ENCODE measurements at places on chromosomes 1 and 21.

GRCh38 chr1:42943166-42943565 is 15.5 kb downstream of the SLC2A1 start:
- DNase-seq = peak; percentile 48

GRCh38 chr21:16863908-16864307 is 648.9 kb upstream of the CXADR start:
- no peak for DNase-seq

DNA sequence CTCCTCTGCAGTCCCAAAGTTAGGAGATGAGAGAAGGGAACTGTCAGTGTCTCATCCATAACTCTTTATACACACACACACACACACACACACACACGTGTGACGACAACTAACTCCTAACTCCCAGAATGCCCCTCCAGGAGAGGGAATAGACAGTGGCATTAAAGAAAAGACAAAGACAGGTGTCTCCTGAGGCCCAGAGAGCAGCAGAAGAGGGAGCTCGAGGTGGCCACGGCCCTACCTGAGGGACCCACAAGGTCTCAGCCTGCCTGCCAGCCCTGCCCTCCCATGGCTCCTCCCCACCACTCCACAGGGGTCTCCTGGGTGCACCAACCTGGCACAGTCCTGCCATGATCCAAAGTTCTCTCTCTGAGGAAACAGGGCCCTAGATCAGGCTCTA is 1.6 kb upstream of the PHLDA3 start:
- DNase-seq = no peak

GRCh38 chr1:225828706-225829345 is 18.9 kb downstream of the EPHX1 start:
- DNase-seq = no peak

GRCh38 chr1:205267306-205267902 is 39.7 kb downstream of the TMCC2 start:
- DNase-seq = no peak

GRCh38 chr1:219534991-219535390 is 77.9 kb downstream of the ZC3H11B start:
- no peak for DNase-seq

DNA sequence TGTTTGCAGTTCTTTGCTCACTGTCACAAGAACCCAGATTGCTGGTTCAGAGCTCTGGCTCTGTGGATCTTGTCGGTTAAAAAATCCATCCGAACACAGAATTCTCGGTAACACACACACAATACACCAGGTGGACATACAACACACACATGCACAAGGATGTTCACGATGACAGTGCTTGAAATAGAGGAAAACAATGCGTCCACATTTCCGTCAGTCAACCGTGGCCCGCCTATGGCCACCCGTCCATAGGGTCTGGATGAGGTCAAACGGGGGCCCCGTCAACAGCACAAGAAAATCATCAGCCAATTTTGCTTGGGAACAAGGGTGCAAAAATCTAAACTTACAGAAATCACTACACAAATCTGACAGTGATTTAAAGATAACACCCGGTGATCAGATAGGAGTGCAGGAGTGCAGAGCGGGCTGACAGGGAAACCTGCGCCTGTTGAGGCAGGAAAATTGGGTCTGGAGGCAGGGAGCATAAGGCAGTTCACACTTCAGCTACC is 50.4 kb upstream of the SLC19A1 start:
- no peak for DNase-seq

- DNase-seq = no peak
Measured at GRCh38 chr1:118535901-118536300, 350.9 kb upstream of the SPAG17 start.

GRCh38 chr1:234889643-234890042 is 239.0 kb downstream of the TOMM20 start:
- no peak for DNase-seq

GRCh38 chr1:40704817-40705733 is 13.6 kb downstream of the NFYC start:
- no peak for DNase-seq

- DNase-seq = no peak
Measured at GRCh38 chr1:59278780-59279354, 18.0 kb upstream of the FGGY start.

DNA sequence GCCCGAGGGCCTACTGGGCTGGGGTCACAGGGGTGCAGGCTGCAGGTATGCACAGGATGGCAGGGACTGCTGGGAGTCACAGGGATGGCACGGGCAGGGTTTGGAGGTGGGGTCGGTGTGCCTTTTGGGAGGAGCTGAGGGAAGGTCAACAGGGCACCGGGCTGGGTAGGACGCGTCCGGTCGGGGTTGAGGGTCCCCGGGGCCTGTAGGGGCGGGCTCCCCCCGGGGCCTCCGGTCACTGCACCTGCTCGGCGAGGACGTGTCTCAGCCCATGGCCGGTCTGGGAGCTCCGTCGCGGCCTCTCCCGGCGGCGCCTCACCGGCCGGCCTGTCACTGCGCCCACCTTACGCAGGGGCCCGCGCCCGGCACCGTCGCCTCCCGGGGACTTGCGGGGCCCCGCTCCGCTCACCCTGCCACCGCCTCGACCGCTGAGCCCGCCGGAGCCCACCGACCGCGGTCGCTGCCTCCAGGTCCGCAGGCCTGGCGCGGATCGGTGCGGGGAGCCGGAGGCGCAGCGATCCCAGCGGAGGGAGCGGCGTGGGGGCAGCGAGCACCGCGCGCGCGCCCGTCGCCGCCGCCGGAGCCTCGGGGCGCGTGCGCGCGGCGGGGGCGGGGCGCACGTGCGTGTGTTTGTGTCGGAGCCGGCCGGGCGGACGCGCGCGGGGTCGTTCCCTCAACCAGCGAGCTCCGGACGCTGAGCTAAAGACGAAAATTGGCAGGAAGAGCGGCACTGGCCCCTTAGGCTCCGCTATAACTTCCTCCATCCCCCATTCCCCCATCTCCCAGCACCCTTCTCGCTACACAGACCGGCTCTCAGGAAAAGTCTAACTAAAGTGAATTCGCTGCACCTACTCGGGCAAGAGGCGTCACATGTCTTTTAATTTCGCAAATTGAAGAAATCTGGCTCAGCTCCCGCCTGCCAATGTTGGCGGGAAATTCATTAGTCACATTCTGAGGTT is at the start of gene AMIGO1:
Gene AMIGO1 (minus strand): TSS at position 552 of the 959 bp plus-strand sequence. CDS start 815 bp downstream, outside the sequence.
- DNase-seq = peak; percentile 61

GRCh38 chr1:51679435-51679834 is 62.5 kb downstream of the OSBPL9 start:
- DNase-seq = no peak

- DNase-seq = no peak
Measured at GRCh38 chr1:154178911-154179811, 12.7 kb downstream of the TPM3 start.

GRCh38 chr1:61171974-61172373 is 89.6 kb downstream of the NFIA start:
- DNase-seq = no peak

- no peak for DNase-seq
Measured at GRCh38 chr21:36542312-36543101, 62.6 kb upstream of the CLDN14 start.

GRCh38 chr1:19222979-19223824 is 13.1 kb upstream of the UBR4 start:
- no peak for DNase-seq

GRCh38 chr1:165508291-165508690 is 35.5 kb upstream of the LRRC52 start:
- no peak for DNase-seq

GRCh38 chr1:180269645-180270529 is 39.8 kb downstream of the LHX4 start:
- DNase-seq = no peak

DNA sequence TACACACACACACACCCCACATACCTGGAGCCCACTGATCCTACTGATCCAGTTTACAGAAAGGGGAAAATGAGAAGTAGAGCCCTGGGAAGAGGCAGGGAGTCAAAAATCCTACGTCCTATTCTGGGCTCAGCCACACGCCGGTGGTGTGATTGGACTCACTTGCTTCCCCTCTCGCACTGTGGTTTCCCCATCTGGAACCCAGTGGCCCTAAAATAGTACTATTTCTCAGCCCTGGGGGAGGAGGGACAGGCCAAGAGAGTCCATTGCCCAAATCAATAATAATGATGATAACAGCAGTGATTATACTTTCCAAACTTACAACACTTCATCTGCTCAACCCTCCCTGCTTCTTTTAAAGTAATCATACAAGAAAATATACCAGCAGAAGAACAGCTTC is 2.9 kb upstream of the PIGR start:
- no peak for DNase-seq

GRCh38 chr1:211377539-211378450 is 51.2 kb downstream of the TRAF5 start:
- DNase-seq = no peak

DNA sequence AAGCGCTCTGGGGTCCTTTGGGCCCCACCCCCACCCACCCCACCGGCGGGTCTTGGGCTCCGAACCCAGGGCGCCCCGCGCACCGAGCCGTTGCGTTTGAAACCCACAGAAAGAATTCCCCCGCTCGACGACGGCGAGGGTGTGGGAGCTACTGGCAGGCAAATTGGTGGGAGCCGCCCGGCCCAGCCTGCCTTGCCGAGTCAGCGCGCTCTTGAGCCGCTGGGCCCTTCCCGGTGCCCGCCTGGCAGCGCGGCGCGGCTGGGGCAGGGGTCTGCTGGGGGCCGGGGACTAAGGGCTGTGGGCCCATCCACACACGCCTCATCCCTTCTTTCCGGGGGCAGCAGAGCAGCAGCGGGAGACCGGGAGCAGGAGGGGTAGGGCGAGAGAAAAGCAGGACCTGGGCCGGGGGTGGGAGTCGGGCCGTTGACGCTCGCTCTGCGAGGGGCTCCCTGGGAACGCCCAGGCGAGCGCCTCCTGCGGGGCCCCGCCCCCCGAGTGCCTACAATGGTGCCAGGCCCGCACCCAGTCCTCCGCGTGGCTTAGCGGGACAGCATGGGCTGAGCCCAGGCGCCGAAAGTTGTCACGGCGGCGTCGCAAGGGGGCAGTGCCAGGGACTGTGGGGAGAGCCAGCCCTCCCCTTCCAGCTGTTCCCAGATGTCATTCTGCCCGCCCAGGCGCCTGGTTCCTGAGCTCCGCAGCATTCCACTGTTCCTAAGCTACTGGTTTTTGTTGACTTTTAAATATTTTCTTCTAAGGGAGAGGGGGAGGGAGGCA is at the start of gene C1orf94:
Gene C1orf94 (plus strand): TSS at position 78 of the 774 bp plus-strand sequence. CDS start 883 bp downstream, outside the sequence.
- DNase-seq = no peak

- no peak for DNase-seq
Measured at GRCh38 chr1:10738061-10739058, 58.1 kb downstream of the CASZ1 start.

- no peak for DNase-seq
Measured at GRCh38 chr1:36070349-36070748, 13.5 kb upstream of the TEKT2 start.

- no peak for DNase-seq
Measured at GRCh38 chr1:204359474-204360255, at the start of gene PLEKHA6. Gene PLEKHA6, minus strand, starts transcription at chr1:204359929. Its CDS starts 86,202 bp downstream, at chr1:204273727.

DNA sequence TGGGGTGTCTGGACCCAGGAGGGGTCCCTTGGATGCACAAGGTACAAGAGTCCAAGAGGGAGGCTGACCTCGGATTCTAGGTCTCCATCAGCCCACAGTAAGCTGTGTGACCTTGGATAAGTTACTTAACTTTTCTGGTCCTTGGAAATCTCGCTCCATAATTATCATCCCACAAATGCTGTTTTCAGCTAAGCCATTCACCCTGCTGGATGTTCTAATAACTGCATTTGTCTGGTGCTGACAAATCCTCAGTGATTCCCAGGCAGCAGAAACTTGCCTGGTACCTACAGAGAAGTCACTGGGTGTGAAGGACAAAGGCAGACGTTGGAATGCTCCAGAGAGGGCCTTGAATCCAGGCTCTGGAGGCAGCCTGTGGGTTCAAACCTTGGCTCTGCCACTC is 89.7 kb downstream of the IGSF21 start:
- DNase-seq = no peak

GRCh38 chr1:31272369-31272768 is 24.2 kb downstream of the SNRNP40 start:
- DNase-seq = no peak

- DNase-seq = no peak
Measured at GRCh38 chr1:235972311-235972689, 92.6 kb downstream of the NID1 start.

- DNase-seq = peak; percentile 36
Measured at GRCh38 chr1:176559878-176560277, 96.9 kb downstream of the PAPPA2 start.

DNA sequence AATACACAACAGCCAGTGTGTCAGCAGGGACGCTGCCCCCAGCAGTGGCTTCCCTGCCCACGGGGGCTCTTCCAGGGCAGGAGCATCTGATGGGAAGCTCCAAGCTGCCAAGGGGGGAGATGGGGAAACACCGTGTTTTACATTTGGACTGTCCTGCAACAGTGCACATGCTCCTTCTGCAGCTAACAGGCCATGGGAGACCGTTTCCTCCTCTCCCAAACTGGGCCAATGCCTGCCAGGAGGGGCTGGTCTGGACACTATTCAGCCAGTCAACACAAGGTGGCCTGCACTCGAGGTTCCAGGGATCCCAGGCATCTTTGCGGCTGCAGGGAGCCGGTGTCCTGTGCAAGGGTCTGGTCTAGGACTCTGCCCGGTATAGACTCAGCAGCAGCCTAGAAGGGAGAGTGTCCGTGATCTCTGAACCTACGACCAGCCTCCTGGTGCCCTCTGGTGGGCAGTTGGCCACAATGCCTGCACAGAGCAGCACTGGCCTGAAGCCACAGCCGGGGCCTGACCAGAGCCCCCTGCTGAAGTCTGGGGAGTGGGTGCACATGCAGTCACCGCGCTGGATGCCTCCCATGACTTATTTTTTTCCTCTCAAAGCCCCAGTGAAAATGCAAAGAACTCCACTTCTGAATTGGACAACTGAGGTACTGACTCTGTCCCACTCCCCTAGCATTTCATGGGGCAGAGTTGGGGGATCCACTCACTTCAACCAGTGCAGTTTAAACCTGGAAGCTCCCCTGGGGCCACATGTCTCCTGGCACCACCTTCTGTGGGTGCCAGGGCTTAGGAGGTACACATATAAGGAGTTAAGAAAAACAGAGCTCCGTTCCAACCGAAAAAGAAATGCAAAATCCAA is 33.3 kb downstream of the RCC2 start:
- DNase-seq = peak; percentile 54

DNA sequence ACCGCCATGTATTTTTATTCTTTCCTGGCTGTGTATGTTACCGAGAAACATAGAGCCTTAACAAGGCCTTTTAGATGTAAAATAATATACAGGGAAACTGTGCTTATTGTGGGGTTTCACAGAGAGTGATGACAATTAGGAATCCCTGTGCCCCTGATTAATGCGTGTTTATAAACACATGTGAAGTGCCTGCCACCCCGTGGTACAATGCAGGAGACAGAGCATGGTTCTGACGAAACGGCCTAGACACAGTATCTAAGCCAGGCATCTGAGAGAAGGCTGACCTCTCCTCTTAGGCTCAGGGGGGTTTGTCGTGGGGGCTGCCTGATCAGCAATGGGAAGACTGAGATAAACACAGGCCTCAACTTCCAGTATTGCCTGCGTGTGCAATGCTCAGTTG is 200.0 kb downstream of the AJAP1 start:
- no peak for DNase-seq
